ENCODE measurements at places on chromosomes 2 and 18.
A peak's percentile ranks its signal among the peaks of the same experiment; 100 is the strongest.

- no peak for DNase-seq
Observed at GRCh38 chr2:28038722-28039121, 148.2 kb downstream of the BABAM2 start.

DNA sequence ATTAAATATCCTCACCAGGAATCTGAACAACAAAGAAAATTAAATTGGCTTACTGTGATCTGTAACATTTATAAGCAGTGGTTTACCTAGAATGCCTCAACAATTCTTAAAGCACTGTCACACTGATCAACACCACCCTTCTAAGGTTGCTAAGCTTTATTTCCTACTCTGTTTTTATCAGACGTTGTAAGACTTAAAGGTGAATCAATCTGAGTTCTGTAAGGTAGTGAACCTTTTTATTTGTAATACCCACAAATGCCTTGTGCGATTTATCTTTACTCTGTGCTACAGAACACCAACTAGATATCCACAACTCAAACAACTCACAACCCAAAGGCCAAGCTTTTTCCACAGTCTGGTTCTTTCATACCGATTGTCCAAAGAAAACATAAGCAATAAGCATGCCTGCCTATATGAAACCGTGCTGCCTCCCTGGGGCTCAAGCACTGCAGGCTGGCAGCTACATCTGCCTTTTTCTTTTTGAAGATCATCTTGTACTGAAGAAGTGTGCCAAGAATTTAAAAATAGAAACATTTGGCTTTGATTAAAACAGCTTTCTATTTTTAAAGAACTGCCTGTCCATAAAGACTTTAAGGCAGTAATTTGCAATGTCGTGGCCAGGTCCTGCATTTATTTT is 490.7 kb downstream of the NUP35 start:
- DNase-seq: no peak

DNA sequence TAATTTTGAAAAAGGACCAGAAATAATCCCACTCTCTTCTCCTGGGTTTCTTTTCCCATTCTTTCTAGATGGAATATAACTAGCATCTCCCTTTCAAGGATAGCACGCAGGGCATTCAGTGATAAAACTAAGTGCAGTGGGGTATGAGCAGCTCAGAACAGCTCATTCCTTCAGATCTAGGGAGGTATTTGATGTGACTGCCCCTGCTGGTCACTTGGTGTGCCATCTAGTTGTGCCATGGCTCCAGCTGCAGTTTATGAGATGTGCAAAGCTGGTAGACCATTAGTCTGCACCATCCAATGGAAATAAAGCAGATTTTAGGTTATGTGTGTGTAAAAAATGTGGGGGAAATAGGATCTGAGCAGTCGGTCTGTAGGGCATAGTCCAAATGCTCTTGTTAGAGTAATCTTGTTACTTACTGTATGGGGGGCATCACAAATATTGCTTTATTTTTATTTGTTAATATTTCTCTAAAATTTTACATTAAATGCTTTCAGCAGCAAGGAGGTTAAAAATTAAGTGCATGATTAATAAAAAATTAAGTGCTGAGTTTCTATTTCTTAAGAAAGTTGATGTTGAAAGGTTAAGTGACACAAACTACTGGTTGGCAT is 38.9 kb downstream of the CTAGE1 start:
- DNase-seq: no peak

GRCh38 chr2:197108758-197109157 is 182.3 kb upstream of the PGAP1 start:
- DNase-seq: peak; percentile 57

DNA sequence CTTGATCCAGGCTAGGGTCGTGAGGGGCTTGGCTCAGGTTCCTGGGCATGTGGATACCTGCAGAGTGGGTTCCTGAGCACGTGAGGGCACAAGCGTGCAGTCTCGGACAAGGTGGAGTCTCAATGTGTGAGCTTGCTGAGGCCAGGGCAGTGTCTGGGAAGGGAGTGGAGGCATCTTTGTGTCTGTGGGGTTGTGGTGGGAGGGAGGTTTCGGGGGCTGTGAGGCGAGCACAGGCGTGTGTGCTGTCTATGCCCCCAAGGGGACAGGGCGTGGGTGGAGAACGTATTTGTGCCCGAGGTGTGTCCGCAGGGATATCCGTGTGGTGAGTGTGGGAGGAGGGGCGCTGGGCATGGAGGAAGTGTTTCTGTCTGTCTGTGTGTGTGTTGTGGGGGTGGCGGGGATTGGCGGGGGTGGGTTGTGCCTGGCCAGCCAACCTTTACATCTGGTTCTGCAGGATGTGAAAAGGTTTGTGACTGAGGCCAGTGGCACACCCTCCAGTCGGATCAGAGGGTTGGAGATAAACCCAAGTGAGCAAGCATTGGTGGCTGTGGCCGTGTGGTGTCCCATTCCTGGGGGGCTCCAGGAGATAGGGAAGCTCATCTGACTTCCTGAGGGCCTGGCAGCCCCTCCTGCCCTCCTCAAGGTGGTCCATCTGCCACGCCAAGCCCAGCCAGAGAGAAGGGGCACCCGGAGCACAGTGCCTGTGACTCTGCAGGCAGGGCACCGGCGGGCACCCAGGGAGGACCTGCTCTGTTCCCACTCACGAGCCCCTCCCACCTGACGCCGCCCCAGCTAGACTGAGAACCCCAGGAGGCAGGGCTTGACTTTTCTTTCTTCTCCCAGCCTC is 57.1 kb downstream of the ZFP36L2 start:
- no peak for DNase-seq

GRCh38 chr18:44850001-44850400 is 169.3 kb downstream of the SETBP1 start:
- DNase-seq: no peak

GRCh38 chr2:68320118-68320641 is 431 bp upstream of the CNRIP1 start:
- peak; percentile 22 for DNase-seq

- no peak for DNase-seq
Observed at GRCh38 chr18:49247781-49248180, 212.7 kb downstream of the DYM start.

GRCh38 chr2:12606472-12607000 is 110.2 kb upstream of the TRIB2 start:
- no peak for DNase-seq

DNA sequence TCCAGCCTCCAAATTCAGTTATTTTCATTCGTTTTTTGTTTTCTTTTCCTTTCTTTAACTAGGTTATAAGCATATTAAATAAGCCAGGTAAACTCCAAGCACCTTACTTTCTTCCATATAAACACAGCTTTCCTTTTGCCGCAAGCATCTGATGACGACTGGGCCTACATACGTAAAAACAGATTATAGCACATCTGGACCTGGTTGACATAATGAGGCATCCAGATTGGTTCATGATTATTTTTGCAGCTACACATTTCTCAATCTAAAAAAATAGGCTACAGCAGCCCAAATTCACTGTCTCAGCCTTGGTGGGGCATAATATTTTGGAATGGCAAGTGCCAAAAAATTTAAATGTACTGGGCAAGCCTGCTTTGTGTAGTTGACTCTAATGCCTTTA is 7.7 kb downstream of the CYP1B1 start:
- DNase-seq: no peak

DNA sequence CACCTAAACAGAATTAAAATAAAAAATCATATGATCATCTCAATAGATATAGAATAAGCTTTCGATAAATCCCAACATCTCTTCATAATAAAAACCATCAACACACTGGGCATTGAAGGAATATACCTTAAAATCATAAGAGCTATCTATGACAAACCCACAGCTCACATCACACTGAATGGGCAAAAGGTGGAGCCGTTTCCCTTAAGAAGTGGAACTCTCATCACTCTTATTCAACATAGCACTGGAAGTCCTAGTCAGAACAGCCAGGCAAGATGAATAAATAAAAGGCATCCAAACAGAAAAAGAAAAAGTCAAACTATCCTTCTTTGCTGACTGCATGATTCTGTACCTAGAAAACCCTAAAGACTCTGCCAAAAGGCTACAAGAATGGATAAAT is 510.3 kb downstream of the ZNF804A start:
- no peak for DNase-seq

- DNase-seq: no peak
Observed at GRCh38 chr2:48199070-48199469, 292.8 kb upstream of the FBXO11 start.

- DNase-seq: no peak
Observed at GRCh38 chr2:222837643-222838056, 23.2 kb upstream of the ACSL3 start.

- DNase-seq: no peak
Observed at GRCh38 chr2:175350105-175350504, 168.6 kb upstream of the ATP5MC3 start.

- no peak for DNase-seq
Observed at GRCh38 chr2:10071595-10071994, 8.6 kb downstream of the CYS1 start.

GRCh38 chr2:133240491-133241223 is 327.6 kb downstream of the NCKAP5 start:
- no peak for DNase-seq

GRCh38 chr2:59077026-59077725 is 836.1 kb upstream of the FANCL start:
- DNase-seq: no peak

DNA sequence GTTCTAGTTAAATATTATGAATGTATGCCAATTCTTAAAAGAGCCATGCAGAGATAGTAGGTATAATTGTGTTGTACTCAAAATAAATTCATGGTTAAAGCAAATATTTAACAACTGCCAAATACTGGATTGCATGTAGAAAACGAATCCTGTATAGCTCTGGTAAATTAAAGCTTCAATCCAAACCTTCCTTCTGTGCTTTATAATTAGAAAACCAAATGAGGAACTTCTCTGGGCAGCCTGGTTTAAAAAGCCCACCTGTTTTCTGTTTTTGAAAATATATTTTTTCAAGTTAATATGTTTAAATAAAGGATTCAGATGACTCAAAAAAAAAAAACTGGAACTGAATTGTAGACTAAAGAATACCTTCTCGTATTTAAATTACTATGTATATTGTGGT is 48.3 kb upstream of the ITGA4 start:
- DNase-seq: no peak

GRCh38 chr18:33355756-33356155 is 84.8 kb downstream of the CCDC178 start:
- no peak for DNase-seq

DNA sequence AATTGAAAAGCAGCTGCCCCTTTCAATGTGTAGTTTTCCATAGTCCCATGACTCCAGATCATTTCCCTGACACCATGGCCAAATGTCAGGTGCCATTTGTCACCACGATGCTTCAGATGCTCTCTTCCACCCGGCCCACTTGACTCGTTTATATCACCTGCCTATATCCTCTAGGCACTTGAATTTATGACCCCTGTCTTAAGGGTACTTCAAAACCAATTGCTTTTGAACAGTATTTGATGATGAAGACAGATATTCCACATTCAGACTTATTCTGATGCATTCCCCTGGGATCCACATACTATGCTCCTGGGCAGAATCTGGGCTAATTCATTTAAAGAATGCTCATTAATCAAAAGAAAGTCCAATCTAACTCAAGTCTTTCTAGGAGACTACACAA is 16.9 kb upstream of the RHBDD1 start:
- DNase-seq: no peak

GRCh38 chr2:118687698-118688097 is 159.8 kb downstream of the EN1 start:
- DNase-seq: no peak

DNA sequence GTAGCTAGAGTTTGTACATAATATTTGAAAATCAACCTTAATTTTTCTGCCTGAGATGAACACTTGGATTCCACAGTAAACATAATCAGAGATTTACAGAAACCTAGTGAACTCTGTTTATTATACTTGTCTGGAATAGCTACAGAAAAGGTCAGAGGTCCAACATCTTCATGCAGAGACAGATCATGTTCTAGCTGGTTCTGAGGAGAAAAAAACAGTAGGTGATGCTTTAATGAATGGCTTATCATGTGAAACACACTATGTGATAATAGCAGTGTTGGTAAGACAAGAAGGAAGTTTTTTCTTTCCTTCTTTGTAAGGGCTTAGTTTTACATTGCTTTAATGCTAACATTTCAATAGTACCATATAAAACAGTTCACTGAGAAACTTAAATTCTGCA is 846.4 kb upstream of the ZEB2 start:
- DNase-seq: no peak

DNA sequence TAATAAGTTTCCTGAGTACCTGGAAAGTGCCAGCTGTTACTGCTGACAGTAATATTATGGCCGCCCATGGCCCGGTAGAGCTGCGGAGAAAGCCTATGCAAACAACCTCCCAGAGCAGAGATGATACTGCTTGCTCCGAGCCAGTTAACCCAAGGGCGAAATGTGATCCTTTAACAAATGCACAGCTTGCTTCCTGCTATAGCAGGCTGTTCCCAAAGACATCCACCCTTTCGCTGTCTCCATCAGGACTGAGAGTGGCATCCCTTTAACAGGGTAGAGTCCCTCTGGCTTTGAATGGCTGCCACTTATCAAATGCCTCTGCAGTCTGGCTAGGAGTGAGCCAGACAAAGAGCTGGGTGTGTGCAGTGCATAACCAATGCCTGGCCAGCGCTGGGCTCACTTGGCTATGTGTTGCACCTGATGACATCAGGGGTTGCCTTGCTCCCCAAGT is 69.7 kb upstream of the DAPL1 start:
- DNase-seq: no peak

GRCh38 chr2:42921147-42921520 is 128.8 kb upstream of the HAAO start:
- no peak for DNase-seq

DNA sequence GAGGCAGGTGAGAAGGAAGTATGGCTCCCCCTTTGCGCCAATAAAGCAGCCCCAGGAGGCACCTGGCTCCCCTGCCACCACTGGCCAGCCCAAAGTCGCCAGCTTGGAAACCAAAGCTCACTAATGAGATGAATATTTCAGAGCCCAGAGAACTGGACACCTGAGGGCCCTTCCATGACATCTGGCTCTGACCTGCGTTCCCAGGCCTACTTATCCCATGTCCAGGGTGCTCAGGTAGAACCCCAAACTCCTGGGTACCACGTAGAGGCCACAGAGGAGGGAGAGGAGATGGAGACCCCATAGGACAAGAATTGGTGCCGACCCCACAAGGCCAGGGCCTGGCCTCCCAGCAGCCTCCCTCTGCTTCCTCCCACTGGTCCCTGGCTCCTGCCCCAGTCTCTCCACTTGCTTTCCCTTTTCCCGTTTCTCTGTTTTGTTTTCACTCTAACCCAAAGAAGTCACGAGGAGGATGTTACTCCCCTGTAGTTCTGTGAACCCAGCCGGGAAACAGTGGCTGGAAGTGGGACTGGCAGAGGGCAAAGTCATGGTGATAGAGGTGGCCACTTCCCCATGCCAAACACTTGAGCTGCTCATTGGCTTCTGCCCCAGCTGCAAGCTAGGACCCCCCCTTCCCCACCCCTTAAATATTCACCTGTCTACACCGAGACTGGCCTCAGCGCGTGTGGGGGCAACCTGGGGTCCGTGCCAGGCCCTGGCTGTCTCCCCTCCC is 820 bp downstream of the TMBIM1 start:
- no peak for DNase-seq

- DNase-seq: peak; percentile 59
Observed at GRCh38 chr2:25228848-25229278, 60.5 kb upstream of the POMC start.

DNA sequence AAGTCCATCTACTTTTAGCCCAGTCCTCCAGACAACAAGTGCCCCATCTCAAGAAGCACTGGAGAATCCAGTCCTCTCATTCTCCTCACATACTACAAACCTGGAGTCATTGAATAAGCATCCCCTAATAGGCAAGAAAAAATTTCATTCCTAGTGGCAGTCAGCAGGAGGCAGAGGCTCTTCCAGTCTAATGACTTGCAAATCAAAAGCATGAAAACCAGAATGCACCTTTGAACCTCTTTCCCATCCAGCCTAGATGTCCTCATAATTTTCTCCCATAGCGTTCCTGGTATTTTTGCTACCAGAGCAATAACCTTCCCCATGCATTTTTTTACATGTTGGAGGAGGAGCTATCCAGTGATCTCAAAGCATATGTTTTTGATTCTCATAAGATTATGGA is 252.6 kb downstream of the TTC32 start:
- DNase-seq: no peak

Measured in amygdala (tissue), 56 donors.